Thoracic aorta (tissue), 2 donors: ENCODE measurements at places on chromosomes 13 and 19. TPM values are rescaled to one million over a fixed set of nuclear protein-coding genes. Genes with fewer than 3 reads are reported as not detected.
A peak's percentile ranks its signal among the peaks of the same experiment; 100 is the strongest.

Gene RASL11A
- total RNA-seq: 81.6 TPM

Gene FGF14
- 0.14 TPM for total RNA-seq

Gene ZIM2
- not detected for total RNA-seq

Gene SLC5A5
- total RNA-seq: not detected

Gene HSH2D
- 2.2 TPM for total RNA-seq

Gene ZNF837
- 1.6 TPM for total RNA-seq

Gene SYNE4
- total RNA-seq: 0.92 TPM

Gene PRR22
- 1.1 TPM for total RNA-seq

Gene CPT1C
- total RNA-seq: 3.9 TPM

Gene SLITRK5
- total RNA-seq: 0.56 TPM

Gene CHAF1A
- 3.2 TPM for total RNA-seq

Gene ZNF846
- 44.0 TPM for total RNA-seq

Gene KCTD4
- total RNA-seq: not detected

Gene YJEFN3
- total RNA-seq: 2.0 TPM

Gene NPAS1
- total RNA-seq: 0.68 TPM

DNA sequence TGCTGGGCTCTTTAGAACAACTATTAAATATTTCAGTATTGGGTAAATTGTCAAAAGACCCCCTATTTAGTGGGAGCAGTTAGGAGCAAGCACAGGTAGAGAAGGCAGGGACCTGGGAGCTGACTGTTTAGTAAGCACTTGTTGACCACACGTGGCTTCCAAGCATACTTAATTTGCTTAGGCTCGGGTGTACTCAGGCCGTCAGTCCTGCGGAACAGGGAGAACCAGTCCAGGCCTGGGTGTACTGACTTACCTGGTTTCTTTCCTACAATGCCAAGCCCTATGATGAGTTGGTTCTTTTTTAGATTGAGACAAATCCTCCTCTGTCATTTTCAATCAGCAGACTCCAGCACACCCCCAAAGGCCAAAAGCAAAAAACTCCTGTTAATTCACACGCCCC is 90.0 kb downstream of the WDFY2 start:
- DNase-seq: no peak

DNA sequence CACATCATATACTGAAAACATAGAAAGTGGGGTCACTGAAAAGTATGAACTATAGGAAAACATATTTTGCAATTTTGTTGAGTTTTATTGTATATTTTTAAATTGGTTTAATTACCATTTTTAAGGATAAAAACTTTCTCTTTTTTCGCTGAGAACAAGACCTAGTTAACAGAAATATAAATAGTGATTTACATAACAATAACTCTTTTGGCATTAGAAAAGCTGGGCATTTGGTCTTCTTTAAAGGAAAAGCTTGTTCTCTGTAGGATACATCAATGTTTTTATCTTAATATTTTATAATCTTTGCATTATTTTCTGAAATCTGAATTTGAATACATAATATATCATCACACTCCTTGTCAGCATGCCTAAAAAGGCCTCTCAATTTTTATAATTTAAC is 47.4 kb upstream of the MYCBP2 start:
- DNase-seq: no peak

- no peak for DNase-seq
These were observed 152.4 kb downstream of the DCLK1 start for GRCh38 chr13:35978607-35979316.

GRCh38 chr19:2888731-2889224 is 11.9 kb upstream of the ZNF57 start:
- DNase-seq: no peak

DNA sequence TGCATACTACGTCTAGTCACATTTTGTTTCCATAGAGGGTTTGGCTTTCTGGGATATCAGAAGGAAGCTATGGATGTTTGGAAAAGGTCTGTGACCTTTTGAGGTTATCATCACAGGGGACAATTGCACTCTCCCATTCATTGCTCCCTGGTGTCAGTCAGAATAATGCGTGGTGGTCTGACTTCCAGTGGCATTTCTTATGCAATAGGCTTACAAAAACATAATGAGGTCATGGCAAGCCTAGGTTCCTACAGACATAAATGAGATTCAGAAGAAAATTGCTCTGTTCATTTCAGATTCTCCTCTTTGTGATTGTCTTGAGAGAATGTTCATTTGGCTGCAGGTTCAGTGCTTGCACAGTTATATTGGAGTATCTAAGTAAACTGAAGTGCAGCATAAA is 54.6 kb downstream of the ARHGAP35 start:
- DNase-seq: no peak

GRCh38 chr19:53101518-53101917 is 1.7 kb downstream of the ZNF160 start:
- DNase-seq: no peak

- DNase-seq: no peak
These were observed 511 bp downstream of the GARRE1 start for GRCh38 chr19:34254698-34255432.

GRCh38 chr13:19645000-19645399 is 11.5 kb downstream of the MPHOSPH8 start:
- no peak for DNase-seq

GRCh38 chr13:30156826-30157615 is 150.3 kb downstream of the KATNAL1 start:
- DNase-seq: no peak

DNA sequence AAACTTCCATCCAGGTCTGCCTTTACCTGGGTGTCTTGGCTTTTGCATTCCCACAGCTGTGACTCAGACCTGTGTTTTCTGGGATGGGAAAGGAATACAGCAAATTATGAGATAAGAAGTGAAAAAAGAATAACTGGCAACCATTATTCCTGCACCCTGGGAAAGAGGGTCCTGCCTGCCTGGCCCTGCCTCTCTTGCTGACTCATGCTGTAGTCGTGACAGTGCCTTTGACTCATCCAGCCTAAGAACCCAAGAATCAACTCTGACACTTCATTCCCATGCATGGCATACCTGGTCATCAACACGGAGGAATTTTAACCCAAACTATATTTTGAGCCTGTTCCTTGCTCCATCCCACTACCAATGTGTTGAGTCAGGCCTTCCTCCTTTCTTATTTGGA is 185.4 kb upstream of the SERP2 start:
- DNase-seq: no peak

DNA sequence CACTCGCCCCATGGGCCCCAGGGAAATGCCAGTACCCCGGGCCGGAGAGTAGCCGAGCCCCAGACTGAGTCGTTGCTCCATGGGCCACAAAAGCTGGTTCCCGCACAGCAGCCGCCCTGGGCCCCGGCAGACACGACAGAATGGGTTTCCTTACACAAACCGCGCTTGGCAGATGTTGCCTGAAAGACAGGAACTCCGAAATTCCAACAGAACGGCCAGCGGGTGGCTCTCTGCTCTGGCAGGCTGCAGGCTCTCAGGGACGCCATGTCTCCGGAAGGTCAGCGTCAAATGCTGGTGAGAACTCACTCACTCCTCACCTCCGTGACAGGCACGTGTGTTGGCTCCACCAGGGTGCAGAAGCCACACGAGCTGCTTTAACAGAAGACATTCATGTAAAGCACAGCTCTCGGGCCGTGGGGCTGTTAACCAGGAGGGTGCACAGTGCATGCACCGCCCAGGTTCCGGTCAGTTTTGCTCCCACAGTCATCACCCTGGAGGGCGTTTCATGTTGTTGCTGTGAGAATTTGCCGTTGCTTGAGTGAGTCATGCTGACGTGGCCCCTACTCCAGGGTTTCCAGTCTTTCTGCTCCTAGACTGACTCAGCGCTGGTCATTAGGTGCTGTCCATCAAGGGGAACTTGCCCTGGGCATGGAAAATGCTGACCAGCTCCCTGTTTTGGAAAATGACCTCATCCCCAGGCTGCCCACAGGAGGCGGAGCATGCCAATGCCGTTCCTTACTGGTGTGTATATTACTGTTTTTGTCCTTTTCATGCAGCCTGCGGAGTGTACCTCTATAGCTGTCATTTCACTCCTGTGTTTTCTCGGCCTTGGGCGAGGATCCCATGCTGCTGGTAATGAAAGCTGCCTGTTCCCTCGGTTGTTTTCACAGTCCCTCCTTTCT is 44.8 kb downstream of the ANKRD10 start:
- DNase-seq: peak; percentile 99

DNA sequence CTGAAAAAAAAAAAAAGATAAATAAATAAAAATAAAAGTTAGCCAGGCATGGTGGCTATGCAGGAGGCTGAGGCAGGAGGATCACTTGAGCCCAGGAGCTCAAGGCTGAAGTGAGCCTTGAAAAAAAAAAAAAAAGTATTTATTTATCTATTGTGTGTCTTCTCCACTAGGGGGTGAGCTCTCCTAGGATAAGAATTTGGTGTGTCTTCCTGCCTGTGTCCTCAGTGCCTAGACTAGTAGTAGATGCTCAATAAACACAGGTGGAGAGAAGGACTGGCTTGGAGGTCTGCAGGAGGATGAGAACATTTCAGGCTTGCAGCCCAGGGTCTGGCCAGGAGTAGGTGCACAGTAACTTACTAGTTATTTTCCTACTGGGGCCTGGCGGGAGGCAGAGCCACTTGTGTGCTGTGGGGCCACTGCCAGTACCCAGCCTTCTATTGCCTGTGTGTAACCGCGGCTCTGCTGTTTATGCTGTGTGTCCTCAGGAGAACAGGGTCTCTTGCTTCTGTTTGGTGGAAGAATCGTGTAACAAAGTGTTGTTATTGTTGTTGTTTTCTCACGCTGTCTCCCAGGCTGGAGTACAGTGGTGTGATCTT is 5.4 kb downstream of the LMTK3 start:
- DNase-seq: no peak

- no peak for DNase-seq
These were observed 20.8 kb upstream of the EBI3 start for GRCh38 chr19:4208385-4209094.

GRCh38 chr13:32026623-32027022 is 5.0 kb upstream of the FRY start:
- DNase-seq: no peak

GRCh38 chr19:2449019-2449418 is 7.7 kb downstream of the LMNB2 start:
- DNase-seq: no peak

DNA sequence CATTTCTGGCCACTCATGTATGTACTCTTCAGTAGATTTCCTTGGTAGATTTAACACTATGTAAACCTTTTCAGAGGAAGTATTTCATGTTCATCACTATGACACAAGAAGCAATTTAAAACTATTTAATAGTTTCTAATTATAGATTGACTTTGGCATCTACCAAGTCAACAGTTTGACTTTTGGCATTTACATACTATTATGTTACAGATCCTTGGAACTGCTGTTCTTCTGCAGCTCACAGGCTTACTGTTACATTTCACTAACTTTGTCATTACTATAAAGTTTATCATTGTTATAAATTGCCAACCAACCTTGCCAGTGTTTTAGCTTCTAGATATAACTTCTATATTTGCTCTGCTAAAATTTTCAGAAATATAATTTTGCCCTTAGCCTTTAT is 18.7 kb downstream of the SUPT20H start:
- no peak for DNase-seq

DNA sequence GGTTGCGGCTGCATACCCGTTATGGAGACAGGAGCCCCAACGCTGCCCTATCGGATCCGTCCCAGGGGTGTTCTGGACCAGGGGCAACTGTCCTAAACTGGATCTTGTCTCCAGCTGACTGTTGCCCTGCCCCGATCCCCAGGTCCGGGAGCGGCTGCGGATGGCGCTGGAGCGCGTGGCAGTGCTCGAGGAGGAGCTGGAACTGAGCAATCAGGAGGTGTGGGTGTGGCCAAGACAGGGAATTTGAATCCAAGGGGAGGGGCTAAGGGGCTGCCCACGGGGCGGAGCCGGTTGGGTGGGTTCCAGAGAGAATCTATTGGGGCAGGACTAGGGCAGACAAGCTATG is 9.9 kb downstream of the PPFIA3 start:
- DNase-seq: no peak

DNA sequence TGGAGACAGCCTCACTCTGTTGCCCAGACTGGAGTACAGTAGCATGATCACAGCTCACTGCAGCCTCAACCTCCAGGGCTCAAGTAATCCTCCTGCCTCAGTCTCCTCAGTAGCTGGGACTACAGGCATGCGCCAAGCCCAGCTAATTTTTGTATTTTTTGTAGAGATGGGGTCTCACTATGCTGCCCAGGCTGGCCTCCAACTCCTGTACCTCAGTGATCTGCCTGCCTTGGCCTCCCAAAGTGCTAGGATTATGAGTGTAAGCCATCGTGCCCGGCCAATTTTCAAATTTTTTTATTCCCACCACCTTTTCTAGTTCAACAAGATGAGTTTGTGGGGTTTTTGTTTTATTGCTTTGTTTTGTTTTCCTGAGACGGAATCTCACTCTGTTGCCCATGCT is 31.7 kb downstream of the XPO4 start:
- DNase-seq: no peak

GRCh38 chr19:15091918-15092753 is 10.1 kb downstream of the OR1I1 start:
- DNase-seq: no peak

DNA sequence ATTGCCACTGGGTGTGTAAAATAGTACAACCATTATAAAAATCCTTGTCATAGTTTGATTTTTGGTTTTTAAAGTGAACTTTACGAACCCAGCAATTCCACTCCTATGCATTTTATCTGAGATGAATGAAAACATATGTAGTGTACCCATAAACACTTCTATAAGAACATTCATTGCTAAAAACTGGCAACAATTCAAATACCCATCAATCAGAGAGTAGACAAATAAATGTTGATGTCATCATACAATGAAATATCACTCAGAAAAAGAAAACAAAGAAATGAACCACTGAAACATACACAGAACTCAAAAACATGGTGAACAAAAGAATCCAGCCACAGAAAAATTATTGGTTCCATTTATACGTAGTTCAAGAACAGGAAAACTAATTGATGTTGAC is 202.3 kb downstream of the ABCC4 start:
- DNase-seq: no peak

DNA sequence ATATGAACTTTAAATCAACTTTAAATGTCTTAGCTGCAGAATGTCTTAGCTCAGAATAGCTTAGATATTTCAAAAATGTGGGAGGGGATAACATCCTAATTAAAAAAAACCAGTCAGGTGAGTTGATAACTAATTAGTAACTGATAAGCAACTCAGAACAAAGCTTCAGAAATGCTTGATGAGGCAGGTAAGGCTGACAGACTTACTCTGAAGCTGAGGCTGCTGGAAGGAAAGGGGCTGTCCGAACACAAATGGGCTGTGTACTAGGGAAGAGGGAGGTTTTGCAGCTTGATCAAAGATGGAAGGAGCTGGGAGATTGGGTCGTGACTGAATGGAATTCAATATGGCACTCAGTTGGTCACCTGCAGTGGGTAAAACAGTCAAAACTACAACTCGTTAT is 91.2 kb upstream of the FBXL3 start:
- no peak for DNase-seq

GRCh38 chr19:33370783-33371182 is 2.7 kb upstream of the CEBPG start:
- no peak for DNase-seq

DNA sequence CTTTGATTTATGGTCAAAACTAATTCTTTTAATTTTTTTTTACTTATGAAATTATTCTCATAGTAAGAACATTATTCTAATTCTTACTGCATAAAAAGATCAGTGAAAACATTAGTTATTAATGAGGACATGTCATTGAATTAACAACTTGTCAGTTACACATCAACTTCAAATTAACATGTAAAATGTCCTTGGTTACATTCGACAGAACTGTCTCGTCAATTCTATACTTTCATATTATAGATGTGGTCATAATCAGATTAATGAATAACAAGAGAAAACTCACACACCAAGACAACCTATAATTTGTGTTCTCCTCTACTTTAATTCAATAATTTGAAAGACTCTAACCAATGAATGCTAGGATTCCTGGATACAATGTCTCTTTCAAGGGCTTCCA is 66.7 kb downstream of the KATNAL1 start:
- DNase-seq: no peak

- no peak for DNase-seq
These were observed 37.2 kb upstream of the SOHLH2 start for GRCh38 chr13:36251526-36251925.
